ENCODE measurements at places on chromosomes 13 and 19. TPM values are rescaled to one million over a fixed set of nuclear protein-coding genes. Genes with fewer than 3 reads are reported as not detected.

DNA sequence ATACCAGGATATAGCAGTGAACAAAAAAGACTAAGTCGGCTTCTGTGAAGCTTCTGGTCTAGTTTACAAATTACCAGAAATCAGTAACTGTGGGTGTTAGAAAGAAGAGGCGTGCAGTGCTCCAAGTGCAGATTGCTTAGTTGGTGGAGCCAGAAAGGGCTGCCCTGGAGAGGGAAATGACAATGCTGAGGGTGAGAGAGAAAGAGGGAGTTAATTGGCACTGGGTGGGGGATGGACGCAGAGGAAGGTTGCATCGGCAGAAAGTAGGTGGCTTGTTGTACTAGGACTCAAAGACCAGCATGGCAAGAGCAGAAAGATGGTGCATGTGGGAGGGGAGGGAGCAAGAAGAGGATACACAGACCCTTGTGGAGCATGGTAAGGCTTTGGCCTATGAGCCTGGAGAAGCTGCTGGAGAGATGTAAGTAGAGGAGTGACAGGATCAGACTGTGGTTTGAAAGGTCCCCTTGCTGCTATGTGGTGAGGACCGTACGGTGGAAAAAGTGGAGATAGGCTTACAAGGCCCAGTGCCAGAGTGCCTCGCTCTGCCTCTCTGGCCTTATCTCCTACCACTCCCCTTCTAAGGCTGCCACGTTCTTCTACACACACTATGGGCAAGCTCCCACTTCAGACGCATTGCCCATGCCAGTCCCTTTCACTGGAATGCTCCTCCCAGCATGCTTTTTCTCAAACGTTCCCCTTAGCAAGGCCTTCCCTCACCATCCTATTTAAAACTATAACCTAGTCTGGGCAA lies 13.5 kb downstream of the SMG9 start:
- no peaks in the 10 kb centered on the region for H3K27me3 ChIP-seq
- no peak for DNase-seq
- H3K36me3 ChIP-seq, result peaks cover 50% of the 10 kb centered on the region
- no peaks in the 10 kb centered on the region for H3K4me1 ChIP-seq
- H3K27ac ChIP-seq, result no peak overlapping the region

DNA sequence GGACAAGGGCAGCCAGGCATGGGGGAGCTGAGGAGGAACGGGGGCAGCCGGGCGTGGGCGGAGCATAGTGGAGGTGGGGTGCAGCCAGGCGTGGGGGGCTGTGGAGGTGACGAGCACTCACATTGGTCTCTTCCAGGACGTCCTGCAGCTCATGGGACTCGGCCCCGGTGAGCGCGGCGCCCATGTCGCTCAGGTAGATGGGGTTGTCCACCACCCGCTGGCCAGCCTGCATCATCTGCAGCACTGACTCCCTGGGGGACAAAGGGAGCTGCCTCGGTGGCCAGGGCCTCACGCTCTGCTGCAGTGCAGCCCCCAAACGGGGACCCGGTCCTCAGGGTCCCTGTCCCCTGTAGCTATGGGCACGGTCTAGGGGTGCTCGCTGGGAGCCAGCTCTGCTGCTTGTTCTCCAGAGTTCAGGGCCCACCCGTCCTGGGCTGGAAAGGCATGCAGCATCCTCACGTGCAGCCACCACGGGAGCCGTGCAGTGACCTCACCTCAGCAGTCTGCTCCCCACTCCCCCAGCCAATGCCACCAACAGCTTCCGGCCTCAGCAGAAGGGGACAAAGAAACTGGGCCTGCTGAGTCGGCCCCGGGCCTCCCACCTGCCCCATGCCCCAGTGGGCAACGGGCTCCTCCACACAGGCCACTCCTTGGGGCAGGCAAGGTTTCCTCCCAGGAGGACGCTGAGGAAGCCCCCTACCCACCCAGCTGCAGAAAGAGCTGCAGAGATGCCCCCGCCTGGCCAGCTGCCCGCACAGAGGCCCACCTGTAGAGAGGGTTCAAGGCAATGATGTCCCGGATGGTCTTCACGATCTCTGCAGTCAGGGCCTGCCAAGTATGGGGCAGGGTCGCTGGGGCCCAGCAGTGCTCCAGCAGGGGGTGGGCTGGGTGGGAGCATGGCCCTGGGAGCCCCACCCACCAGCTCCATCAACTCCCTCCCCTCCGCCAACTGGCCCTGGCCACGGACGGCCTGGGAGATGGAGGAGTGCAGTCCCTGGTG lies 12.1 kb downstream of the LONP1 start:
- H3K27ac ChIP-seq, result no peak overlapping the region
- peaks cover 48% of the 10 kb centered on the region for H3K36me3 ChIP-seq
- H3K4me3 ChIP-seq, result no peak overlapping the region
- no peak for DNase-seq
- H3K4me1 ChIP-seq, result no peaks in the 10 kb centered on the region
- no peaks in the 10 kb centered on the region for H3K27me3 ChIP-seq

DNA sequence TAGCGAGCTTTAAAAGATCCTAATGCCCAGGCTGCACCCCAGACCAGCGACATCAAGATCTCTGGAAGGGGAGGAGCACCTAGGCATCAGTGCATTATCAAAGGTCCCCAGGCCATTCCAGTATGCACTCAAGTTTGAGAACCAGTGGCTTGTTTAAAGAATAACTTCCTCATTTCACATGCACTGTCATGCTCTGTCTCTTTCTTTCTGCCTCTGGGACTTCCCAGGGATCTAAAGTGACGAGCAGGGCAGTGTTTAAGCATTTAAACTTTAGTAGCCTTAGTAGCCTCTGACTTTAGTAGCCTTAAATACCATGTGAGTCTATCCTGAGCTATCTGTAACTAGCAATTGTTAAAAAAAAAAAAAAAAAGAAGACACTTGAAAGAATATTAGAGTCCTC lies 8.9 kb upstream of the FARP1 start:
- H3K4me3 ChIP-seq, result no peak overlapping the region
- no peaks in the 10 kb centered on the region for H3K27me3 ChIP-seq
- DNase-seq, result no peak

DNA sequence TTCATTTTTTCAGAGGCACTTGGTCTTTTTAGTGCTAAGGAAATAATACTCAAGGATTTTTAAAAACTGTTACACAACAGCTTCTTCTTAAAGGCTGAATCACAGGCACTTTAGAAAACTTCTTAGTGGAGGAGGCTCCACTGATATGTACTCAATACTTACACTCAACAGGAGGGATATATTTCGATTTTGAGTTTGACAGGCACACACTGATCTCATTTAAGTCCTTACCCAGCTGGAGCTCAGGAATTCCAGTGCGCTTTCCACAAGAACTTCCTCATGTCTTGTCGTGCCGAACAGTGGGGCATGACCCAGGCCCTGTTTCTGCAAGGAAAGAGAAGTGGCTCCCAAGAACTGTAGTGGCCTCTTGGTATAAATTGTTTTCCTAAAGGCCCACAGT lies 103.8 kb downstream of the RGCC start:
- DNase-seq, result no peak
- H3K27ac ChIP-seq, result no peak overlapping the region
- H3K36me3 ChIP-seq, result no peaks in the 10 kb centered on the region
- no peak overlapping the region for H3K4me3 ChIP-seq
- H3K4me1 ChIP-seq, result no peaks in the 10 kb centered on the region

DNA sequence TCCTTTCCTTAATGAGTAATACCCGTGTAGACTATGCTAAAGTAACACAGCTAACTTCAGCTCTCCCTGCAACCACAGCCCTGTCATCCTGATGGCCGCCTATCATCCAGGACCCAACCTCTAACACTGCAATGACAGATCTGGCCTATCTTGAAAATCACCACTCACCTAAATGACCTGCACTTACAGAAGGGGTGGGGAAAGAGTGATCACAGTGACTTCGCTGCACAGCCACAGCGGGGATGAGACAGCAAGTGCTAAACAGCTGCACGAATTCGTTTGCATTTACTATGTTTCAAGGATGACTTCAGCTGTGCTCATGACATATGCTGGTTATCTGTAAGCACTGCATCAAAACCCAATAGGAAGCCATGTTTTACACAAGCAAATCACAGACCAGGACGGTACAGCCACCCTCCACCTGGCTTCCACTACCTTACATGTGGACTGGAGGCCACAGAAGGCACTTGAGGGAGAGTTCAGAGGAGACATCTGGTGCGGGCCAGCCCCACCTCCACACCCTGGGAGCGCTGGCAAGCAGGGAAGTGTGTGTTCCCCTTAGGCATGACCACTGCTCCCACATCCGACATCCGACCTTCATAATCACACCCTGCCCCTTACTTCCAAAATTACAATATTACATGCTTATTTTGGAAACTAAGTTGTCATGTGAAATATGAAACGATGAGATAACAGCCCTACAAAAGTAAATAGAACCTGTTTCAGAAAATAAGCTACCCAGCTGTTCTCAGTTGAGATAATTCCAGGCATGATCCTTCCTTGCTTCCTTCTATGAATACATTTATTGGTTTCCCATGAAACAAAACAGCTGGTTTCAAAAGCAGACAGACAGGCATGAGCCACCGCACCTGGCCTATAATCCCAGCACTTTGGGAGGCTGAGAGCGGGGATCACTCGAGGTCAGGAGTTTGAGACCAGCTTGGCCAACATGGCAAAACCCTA lies 95.7 kb downstream of the STK24 start:
- no peak overlapping the region for H3K4me3 ChIP-seq
- peaks cover 4% of the 10 kb centered on the region for H3K36me3 ChIP-seq
- no peaks in the 10 kb centered on the region for H3K27me3 ChIP-seq
- peaks cover 15% of the 10 kb centered on the region for H3K4me1 ChIP-seq

DNA sequence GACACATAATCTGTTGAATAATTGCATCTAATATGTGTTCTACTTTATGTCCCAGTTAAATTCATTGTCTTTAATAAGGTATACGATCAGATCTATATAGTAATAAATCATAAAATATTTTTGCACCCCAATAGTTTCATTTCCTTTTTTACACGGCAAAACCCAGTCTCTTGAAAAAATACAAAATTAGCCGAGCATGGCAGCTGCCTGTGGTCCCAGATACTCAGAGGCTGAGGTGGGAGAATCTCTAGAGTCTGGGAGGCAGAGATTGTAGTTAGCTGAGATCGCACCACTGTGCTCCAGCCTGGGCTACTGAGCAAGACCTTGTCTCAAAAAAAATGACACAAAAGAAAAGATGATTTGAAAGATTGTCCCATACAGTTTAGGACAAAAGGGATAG lies 52.3 kb upstream of the PARP4 start:
- DNase-seq, result no peak
- H3K4me3 ChIP-seq, result no peak overlapping the region
- no peak overlapping the region for H3K27ac ChIP-seq
- H3K4me1 ChIP-seq, result no peaks in the 10 kb centered on the region
- no peaks in the 10 kb centered on the region for H3K36me3 ChIP-seq

DNA sequence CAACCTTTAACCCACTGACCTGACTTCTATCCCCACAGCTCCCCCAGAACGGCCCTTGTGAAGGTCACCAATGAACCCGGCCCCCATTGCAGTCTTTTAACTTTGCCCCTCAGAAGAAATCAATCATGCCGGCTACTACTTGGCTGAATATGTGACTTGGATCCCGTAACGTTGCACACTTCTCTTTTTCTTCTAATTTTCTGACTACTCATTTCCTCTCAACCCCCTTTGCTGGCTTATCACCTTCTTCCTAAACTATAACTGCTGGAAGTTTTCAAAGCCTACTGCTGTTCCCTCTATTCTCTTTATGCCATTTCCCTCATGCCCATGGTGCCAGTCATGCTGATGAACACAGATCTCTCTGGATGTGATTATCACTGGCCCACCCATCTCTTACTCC lies 367.6 kb downstream of the DNAJC15 start:
- no peaks in the 10 kb centered on the region for H3K4me1 ChIP-seq
- no peaks in the 10 kb centered on the region for H3K36me3 ChIP-seq
- DNase-seq, result no peak
- H3K27ac ChIP-seq, result no peak overlapping the region
- H3K4me3 ChIP-seq, result no peak overlapping the region

DNA sequence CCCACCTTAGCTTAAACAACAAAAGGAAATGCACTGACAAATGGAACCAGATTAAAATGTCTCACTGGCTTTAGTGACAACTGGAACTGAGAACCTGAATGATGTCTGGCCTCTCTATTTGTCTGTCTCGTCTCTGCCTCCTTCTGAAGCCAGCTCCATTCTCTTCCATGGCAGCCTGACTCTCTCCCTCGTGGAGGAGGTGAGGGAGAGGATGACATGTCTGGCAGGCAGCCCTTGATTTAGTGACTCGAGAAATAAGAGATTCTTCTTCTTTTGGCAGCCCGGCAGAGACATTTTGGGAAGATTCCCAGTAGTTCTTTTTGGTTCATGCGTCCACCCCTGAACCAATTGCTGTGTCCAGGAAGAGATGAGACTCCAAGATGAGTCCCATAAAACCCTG lies 131.7 kb downstream of the KLF5 start:
- H3K27ac ChIP-seq, result no peak overlapping the region
- peaks cover 2% of the 10 kb centered on the region for H3K4me1 ChIP-seq
- no peak overlapping the region for H3K4me3 ChIP-seq
- no peaks in the 10 kb centered on the region for H3K36me3 ChIP-seq

- H3K27ac ChIP-seq, result no peak overlapping the region
- DNase-seq, result no peak
- no peak overlapping the region for H3K4me3 ChIP-seq
- H3K27me3 ChIP-seq, result no peaks in the 10 kb centered on the region
- H3K4me1 ChIP-seq, result no peaks in the 10 kb centered on the region
- no peaks in the 10 kb centered on the region for H3K36me3 ChIP-seq
Measured at GRCh38 chr13:106702505-106702904, 134.6 kb upstream of the ARGLU1 start.

DNA sequence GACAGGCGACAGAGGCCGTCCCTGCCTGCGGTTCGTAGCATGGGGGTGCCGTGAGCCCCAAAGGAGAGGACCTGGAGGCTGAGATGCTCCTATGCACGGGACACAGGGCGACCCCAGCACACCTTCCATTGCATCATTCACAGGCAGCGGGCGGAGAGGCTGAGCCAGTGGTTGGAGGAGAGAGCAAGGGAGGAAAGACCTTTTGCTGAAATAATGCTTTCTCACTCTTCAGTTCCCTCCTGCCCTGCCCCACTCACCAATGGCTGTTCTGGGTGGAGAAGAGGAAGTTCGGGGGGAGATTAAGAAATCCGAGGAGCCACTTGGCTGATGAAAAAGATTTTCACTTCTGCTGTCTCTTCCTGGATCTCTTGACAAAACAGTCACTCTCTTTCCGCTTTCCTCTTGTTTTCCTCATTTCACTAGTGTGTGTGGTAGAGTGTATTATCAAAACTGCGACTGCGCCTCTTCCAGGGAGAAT lies at the start of gene NLRP12:
Gene NLRP12 (minus strand): TSS at position 181 of the 478 bp plus-strand sequence. CDS start 140 bp downstream, at position 41.
- no peaks in the 10 kb centered on the region for H3K36me3 ChIP-seq
- H3K27me3 ChIP-seq, result no peaks in the 10 kb centered on the region
- DNase-seq, result no peak
- H3K27ac ChIP-seq, result no peak within 1 kb of the TSS
- H3K4me1 ChIP-seq, result no peaks in the 10 kb centered on the region
- H3K4me3 ChIP-seq, result no peak within 1 kb of the TSS

- H3K27me3 ChIP-seq, result no peaks in the 10 kb centered on the region
- H3K27ac ChIP-seq, result no peak overlapping the region
- no peak overlapping the region for H3K4me3 ChIP-seq
- DNase-seq, result peak; percentile 45
- H3K36me3 ChIP-seq, result no peaks in the 10 kb centered on the region
Measured at GRCh38 chr19:42601811-42602443, 7.2 kb upstream of the CEACAM8 start.

Gene ZNF253
- total RNA-seq, result 51.0 TPM

Gene ATCAY
- total RNA-seq, result 13.9 TPM

Gene RFPL4A
- not detected for total RNA-seq

Gene UPF3A
- total RNA-seq, result 85.0 TPM

Gene GNA15
- not detected for total RNA-seq

Gene ZNF91
- total RNA-seq, result 41.5 TPM

Gene CCDC194
- total RNA-seq, result 0.68 TPM

Gene RGL3
- total RNA-seq, result 58.5 TPM

Gene KCNK6
- 5.4 TPM for total RNA-seq

Gene IRGC
- not detected for total RNA-seq

All from H9 (cell line).